Activated CD8-positive, alpha-beta memory T cell treated with anti-CD3 and anti-CD28 coated beads for 4 hours (primary cell): ENCODE measurements at places on chromosomes 4 and X.

DNA sequence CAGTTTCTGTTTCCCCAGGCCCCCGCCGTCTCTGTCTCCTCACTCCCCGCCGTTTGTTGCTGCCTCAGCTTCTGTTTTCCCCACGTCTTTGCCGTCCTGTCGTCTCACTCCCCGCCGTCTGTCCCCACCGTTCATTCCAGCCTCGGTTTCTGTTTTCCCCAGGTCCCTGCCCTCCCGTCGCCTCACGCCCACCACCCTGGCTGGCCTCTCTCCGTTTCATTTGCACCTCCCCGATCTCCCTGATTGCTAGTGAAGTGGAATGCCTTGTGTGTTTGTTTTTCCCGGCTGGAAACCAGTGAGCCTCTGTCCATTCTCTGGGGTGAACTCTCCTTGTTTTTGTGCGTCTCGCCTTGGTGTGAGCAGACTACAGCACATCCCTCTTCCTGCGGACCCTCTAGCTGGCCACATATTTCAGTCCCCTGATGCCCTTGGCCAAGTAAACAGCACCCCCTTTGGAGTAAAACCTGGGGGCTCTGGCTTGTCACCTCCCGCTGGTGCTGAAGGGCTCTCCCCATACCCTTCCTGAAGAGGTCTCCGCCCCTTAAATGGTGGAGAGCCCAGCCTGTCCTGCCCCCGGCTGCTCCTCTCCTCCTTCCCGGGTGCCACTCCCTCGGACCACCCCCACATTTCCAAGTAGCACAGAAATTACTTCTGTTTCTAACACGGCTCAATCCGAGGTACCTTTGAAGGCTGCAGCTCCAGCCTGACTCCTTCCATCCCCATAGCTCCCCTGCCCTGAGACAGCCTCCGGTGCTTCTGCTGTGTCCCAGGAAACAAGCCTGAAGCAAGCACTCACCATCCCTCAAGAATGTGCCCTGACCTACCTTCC, 13.2 kb downstream of the TMEM175 start:
- no peak for DNase-seq

- no peak for DNase-seq
These were observed 15.2 kb downstream of the C4orf46 start for GRCh38 chr4:158656439-158656838.

DNA sequence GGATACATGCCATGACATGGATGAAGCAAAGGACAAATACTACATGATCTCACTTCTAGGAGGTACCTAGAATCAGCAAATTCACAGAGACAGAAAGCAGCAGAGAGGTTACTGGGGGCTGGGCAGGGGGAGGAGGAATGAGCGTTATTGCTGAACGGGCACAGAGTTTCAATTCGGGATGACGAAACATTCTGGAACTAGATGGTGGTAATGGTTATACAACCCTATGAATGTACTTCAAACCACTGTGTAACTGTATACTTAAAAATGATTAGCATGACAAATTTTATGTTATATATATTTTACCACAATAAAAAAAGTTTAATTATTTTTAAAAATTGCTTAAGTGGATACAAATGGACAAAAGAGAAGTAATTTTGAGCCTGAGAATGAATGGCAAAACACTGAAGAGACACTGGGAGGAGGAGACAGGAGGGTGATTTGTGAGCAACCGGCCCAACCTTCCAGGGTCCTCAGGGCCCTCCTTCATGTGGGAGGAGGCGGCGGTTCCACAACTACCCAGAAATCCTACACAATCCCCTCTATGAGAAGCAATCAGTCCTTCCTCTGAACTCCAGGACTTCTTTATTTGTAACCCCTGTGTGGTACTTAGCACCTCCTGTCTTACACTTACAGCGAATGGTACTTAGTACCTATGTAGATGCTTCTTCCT, 14.1 kb downstream of the ACSL1 start:
- no peak for DNase-seq

DNA sequence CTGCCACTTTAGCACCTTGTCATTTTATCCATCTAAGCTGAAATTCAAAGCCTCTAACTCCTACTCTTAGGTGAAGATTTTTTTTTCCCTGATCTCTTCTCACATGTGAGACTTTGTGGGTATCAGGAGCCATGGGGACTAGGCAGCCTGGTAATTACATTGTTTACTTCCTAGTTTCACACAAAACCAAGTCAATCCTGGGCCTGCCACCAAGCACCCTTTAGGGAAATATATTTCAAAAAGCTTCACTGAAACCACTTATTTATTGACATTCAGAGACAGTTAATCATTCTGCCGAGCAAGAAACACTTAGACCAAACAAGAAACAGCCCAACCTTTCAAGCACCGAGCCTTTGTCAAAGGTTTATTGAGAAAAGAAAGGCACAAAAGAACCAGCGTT, 200.0 kb downstream of the RELL1 start:
- DNase-seq, result no peak

DNA sequence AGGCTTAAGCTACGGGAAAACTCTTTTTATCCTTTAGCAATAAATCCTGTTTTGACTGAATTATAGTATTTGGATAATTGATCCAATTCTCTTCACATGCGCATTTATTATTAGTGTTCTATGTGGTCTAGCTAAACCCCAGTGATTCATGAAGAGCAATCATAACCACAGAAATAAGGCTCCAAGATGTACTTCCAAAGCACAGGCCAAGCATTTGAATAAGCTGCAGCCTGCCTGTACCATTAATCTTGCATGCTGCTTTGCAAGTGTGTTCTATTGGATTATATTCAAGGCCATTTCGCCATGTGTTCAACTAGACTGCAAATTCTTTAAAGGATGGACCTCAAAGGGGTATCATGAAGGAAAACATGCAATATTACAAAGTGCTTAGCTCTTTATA, 385.2 kb upstream of the FAT1 start:
- no peak for DNase-seq

DNA sequence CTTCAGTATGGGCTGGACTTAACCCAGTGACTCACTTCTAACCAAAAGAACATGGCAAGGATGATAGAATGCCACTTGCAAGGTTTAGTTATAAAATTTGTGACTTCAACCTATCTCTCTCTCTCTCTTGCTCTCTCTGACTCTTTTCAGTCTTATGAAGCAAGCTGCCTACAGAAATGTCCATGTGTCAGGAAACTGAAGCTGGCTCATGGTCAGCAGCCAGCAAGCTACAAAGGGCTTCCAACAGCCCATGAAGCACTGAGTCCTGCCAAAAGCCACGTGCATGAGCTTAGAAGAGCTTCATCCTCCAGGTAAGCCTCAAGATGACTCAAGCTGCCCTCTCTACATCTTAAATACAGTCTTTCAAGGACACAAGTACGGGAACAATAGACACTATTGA, 100.3 kb downstream of the HS3ST1 start:
- no peak for DNase-seq

GRCh38 chr4:83231620-83232076, 53.0 kb downstream of the COQ2 start:
- DNase-seq, result no peak

DNA sequence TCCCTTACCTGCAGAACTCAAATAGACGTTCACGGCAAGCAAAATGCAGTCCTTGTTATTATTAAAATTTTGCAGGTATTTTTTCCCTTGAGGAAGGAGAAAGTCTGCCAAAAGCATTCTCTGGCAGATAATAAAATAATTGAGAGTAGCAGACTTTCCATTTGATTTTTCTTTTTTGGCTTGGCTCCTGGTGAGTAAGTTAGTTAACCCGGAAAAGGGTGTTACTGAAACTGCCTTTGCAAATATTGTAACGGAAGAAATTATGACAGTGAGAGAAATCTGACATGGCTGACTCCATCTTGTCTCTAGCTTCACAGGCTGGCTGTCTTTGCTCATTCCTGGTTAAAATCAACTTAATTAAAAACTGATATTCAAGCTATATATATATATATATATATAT, 100.5 kb downstream of the GPR143 start:
- no peak for DNase-seq

DNA sequence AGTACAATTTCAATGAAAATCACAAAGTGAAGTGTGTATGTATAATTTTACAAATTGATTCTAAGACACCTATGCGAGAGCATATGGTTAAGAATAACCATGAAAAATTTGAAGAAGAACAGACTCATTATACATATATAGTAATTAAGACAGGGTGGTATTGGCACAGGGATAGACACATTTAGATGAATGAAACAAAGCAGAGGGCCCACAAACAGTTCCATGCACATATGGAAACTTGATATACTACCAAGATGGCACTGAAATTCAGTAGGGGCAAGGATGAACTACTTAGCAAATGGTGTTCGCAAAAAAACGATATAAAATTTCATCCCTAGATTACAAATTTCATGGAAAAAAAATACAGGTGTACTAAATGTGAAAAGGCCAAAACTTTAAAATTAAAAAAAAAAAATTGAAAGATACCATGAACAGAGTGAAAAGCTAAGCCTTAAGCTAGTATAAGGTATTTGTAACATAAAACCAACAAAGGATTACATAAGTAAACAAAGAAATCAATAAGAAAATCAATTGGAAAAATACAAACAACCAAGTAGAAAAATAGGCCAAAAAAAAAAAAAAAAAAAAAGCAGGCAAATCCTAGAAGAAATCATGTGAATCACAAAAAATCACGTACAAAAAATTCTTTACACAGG, 85.4 kb downstream of the RASL11B start:
- DNase-seq, result no peak

GRCh38 chrX:107541244-107541643, 87.1 kb upstream of the PRPS1 start:
- no peak for DNase-seq

- no peak for DNase-seq
These were observed 72.6 kb downstream of the INPP4B start for GRCh38 chr4:142773505-142773904.

GRCh38 chr4:143514497-143514896, 995 bp downstream of the SMARCA5 start:
- DNase-seq, result peak; percentile 0

DNA sequence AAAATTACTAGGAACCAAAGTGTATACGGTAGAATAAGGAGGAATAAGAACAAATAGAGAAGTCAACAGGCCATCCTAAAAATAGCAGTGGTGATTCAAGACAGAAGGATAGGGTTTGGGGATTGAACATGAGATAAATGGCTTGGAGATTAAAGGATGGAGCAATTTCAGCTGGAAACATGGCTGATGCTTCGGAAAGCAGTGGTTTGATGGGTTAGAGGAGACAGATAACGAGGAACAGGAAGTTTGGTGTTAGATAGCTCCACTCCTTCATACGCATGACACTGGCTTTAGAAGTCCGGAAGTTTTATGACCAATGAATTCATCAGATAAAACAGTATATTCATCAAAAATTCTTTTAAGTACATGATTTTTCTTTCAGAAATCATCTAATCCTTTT, 70.8 kb upstream of the GALNTL6 start:
- no peak for DNase-seq

- no peak for DNase-seq
These were observed 22.5 kb downstream of the STX18 start for GRCh38 chr4:4519297-4519894.
